ENCODE measurements at places on chromosomes 2 and 18.

DNA sequence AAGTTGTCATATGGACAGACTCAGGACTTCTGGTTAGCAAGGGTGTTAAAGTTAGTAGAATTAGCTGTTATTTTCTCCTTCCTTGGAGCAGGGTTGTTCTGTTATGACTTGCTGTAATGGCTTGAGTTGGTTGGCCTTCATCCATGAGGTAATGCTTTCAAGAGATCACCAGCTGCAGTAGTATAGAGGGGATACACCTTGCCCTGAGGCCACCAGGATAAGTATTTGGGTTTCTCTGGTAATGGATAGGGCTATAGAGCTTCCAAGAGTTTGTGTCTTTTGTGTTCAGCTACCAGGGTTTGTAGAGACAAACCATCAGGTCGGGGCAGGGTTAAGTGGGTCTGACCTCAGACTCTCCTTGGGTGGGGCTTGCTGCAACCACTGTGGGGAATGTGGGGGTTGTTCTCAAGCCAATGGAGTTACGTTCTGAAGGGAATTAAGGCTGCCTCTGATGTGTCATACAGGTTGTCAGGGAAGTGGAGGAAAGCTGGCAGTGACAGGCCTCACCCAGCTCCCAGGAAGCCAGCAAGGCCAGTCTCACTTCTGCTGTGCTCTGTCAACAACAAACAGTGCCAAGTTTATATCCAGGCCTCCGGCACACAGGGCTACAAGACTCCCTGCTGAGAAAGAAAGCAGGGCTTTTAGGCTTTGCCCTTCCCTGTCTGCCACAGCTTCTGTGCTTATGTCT, 356.6 kb downstream of the SPAG16 start:
- DNase-seq, result no peak

- peak; percentile 13 for DNase-seq
Observed at GRCh38 chr2:200993097-200993496, 29.6 kb upstream of the ORC2 start.

GRCh38 chr18:424071-424661, 76.3 kb downstream of the COLEC12 start:
- no peak for DNase-seq

DNA sequence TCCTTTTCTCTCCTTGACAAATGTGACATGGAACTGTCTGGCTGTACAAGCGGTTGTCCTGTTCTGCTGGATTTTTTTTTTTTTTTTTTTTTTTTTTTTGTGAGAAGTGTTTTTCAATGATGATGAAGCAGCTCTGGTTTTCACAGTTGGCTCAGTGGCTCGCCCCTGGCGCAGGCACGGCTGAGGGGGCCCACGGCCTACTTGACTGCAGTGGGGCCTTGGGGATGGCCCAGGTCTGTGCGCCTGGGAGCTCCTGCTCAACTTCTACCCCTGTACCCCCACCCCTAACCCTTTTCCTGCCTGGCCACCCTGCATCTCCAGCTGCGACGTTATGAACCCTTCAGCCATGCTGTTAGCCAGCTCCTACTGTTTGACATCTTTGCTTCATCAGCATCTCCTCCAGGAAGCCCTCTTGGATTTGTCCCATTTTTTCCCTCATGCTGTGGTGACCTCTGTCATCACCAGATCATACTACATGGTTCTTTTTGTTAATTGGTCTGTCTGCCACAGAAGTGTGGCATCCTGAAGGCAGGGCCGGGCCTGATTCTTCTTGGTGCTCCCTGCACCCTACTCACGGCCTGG, 167.9 kb downstream of the INHBB start:
- DNase-seq, result no peak

GRCh38 chr2:85672456-85672855, 4.5 kb upstream of the SFTPB start:
- DNase-seq, result no peak

DNA sequence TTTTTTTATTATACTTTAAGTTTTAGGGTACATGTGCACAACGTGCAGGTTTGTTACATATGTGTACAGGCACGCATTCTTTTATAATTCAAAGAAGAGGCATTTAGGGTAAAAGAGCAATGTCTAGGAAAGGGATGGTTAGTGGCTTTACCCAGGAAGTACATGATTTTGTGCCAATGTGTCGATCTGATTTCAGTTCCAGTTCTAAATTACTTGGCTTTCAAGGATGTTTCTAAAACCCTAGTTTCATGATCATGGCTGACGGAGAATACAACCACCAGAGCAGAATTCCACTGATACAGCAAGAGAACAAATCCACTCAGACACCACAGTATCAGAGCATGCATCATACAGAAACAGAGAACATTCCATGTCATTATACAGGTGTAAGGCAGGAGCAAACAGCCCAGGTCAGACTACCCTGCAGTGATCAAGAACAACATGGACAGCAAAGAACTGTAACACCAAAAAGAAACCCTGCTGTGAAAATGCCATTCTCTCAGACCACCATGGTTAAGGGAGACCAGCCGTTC, 116.7 kb upstream of the STK17B start:
- no peak for DNase-seq

DNA sequence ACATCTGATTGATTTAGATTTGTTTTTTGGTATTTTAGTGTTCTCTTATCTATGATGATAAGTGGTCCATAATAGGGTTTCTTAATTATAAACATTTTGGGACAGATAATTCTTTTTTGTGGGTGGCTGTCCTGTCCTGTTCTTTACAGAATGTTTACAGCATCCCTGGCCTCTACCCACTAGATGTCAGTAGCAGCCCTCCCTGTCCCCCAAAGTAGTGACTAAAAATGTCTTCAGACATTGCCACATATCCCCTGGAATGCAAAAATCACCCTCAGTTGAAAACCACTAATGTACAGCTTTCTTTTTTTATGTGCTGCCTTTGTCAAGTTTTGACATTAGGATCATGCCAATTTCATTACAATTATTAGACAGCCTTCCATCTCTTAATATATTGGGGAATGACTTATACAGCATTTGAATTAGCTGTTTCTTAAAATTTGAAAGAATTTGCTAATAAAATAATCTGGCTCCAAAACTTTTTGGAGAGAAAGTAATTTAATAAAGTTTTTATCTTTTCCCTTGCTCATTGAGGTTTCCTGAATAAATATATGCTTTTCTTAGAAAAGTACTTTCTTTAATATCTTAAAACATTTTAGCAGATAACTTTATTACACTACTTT, 19.5 kb downstream of the WIPF1 start:
- peak; percentile 73 for DNase-seq

- DNase-seq, result no peak
Observed at GRCh38 chr18:22829781-22830180, 103.3 kb upstream of the RBBP8 start.

DNA sequence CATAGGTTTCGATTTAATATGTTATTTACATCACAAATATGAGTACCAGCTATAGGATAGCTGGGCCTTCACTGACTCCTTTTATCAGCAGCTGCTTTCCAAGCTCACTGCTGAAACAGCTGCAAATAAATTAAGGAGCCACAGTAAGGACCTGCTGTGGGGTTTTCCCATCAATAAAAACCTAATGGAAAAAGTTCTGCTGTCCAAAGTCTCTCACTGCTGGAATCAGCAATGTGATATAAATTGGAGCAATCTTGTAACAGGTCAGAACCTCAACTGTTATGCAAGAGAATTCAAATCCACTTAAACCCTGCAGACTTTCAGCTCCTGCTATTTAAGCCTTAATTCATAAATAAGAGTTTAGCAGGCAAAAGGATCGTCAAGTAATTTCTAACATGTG, 61.3 kb downstream of the NEB start:
- DNase-seq, result no peak

DNA sequence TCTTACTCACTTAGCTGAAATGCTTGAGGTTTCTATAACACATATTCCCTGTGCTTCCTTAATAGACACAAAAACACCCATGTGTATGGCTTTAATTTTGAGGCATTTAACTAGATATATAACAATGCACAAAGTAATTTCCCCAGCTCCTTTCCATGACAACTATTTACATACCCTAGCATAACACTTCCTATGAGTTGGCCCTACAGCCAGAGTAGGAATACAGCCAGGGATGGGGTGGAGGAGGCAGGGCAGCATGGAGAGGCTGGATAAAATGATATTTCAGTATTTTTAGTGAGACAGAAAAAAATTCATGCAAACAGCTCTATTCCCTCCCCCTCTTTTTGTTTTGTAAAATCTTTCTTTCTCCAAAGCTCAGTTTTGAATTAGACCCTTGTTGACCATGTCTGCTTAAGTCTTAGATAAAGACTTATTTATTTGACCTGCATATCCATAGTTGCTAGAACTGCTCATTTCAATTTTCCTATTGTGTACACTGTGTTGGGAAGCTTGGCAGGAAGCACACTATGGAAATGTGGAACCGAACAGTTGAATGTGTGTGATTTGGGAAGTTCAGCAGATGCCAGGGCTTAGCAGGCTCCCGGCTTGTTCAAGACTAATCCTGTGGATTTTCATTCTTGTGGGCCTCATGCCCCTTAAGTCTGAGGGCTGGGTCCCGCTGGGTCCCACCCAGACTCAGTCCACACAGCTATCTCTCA, 11.2 kb upstream of the B3GNT2 start:
- no peak for DNase-seq

DNA sequence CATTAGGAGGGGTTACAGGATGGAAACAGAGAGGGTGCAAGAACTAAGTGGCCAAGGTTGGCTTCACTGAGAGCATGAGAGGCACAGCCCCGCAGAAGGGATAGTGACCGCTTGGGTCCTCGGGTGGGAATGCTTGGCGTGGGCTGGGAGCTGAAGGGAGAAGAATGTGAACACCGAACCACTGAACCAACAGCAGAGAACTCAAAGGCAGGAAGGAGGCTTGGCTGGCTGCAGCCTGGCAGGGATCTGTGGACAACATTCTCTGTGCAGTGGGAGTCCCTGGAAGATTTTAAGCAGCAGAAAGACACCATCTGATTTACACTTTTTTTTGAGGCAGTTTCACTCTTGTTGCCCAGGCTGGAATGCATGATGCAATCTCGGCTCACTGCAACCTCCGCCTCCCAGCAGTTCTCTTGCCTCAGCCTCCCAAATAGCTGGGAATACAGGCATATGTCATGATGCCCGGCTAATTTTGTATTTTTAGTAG, 33.9 kb downstream of the SOWAHC start:
- peak; percentile 44 for DNase-seq

- no peak for DNase-seq
Observed at GRCh38 chr2:32277363-32277673, 386 bp upstream of the YIPF4 start.

DNA sequence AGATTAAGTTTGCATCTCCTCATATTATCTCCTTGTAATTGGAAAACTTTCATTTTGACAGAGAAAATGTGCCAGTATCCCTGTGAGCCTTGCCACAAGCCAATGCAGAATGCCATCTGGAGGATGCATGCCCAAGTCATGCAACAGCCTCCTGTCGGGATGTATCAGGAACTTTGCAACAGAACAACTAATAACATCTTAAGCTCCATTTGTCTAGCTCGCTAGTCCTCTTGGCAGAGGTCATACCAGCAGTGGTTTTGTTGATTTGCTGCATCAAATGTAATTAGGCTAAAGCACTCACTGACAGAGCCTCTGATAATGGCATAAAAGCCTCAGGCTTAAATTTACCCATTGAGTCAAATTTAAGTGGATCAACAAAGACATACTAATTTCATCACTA, 125.8 kb downstream of the UBE2E3 start:
- DNase-seq, result peak; percentile 27

DNA sequence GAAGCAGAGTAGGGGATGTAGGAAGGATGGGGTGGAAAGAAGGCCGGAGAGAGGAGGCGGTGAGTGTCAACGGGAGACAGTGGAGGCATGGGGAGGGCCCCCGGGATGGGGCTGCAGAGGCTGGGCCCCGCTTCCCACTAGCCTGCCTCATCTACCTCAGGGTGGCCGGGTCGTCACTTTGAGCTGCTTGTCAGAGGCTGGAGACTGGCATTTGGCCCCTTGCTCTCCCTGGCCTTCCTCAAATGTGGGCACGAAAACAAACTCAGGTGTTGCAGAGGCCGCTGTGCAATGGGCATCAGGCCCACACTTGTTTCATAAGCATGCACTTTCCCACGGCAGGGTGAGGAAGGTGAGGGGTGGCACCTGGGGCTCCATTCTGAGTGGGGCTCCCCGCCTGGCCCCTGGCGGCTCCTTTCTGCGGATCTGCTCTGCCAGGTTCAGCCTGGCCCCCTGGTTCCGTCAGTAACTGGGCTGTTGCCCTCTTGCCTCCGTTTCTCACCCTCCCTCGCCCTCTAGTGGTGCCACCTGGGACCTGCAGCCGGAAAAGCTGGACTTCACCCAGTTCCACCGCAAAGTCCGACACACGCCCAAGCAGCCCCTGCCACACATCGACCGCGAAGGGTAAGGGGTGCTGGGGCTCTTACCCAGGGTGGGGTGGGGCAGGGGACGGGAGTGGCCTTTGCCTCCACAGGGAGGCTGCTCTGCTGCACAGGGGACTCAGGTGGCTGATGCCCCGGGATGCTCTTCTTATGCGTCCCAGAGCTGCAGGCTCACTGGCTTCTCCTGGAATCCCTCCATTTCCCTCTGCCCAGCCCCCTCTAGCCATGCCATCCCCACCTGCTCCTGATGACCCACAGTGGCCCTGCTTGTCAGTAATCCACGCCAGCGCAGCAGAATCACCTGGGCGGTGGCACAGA, 125.4 kb downstream of the CTIF start:
- DNase-seq, result peak; percentile 51
